ENCODE measurements at places on chromosomes 3 and 15. TPM values are rescaled to one million over a fixed set of nuclear protein-coding genes. Genes with fewer than 3 reads are reported as not detected.

Gene ANO10
- total RNA-seq = 11.8 TPM

Gene PLA1A
- 1.2 TPM for total RNA-seq

Gene GPR15
- 24.0 TPM for total RNA-seq

Gene PEX5L
- total RNA-seq = 0.31 TPM

Gene CPLX3
- total RNA-seq = 0.14 TPM

Gene POPDC2
- 7.2 TPM for total RNA-seq

Gene CCDC54
- not detected for total RNA-seq

Gene WDR72
- total RNA-seq = not detected

Gene ST6GAL1
- 104 TPM for total RNA-seq

- no peak for DNase-seq
- no peak overlapping the region for H3K4me3 ChIP-seq
- H3K27ac ChIP-seq = no peak overlapping the region
- no peaks in the 10 kb centered on the region for H3K36me3 ChIP-seq
- peaks cover 6% of the 10 kb centered on the region for H3K4me1 ChIP-seq
- peaks cover 9% of the 10 kb centered on the region for H3K27me3 ChIP-seq
Measured at GRCh38 chr3:38829404-38829803, 13.4 kb upstream of the SCN10A start.

DNA sequence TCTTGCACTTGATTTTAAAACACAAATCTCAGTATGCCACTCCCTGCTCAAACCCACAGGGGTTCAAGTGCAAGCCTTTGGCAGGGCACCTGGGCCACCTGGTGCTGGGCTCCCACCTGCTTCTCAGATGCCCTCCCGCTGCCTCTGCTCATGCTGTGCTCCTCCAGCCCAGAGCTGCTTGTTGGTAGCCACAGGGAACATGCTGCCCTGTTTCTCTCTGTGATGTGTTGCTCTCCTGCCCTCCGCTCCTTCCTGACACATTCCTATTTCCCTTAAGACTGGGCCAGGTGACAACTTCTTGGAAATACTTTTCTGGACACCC is 27.1 kb upstream of the KY start:
- no peak for DNase-seq
- H3K27ac ChIP-seq = no peak overlapping the region
- H3K36me3 ChIP-seq = peaks cover 13% of the 10 kb centered on the region
- H3K4me1 ChIP-seq = no peaks in the 10 kb centered on the region
- H3K4me3 ChIP-seq = no peak overlapping the region
- H3K27me3 ChIP-seq = peaks cover 26% of the 10 kb centered on the region

DNA sequence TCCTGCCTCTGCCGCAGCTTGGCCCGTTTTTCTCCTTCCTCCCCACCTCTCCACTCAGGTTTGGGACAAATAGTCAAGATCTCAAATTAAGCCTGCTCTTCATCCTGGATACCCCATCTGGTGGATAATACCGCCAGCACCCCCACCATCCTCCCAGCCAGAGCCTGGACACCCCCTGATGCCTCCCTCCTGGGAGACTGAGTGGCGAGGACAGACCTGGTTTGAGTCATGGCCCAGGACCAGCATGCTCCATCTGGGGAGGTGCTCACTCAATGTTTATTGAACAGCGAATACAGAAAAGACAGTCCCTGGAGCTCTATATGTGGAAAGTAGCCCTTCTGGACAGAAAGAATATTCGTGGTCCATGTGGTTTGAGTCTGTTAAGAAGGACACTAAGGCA is 23.3 kb downstream of the CTSH start:
- H3K27me3 ChIP-seq = no peaks in the 10 kb centered on the region
- no peaks in the 10 kb centered on the region for H3K4me1 ChIP-seq
- H3K36me3 ChIP-seq = no peaks in the 10 kb centered on the region
- DNase-seq = no peak
- H3K27ac ChIP-seq = no peak overlapping the region

DNA sequence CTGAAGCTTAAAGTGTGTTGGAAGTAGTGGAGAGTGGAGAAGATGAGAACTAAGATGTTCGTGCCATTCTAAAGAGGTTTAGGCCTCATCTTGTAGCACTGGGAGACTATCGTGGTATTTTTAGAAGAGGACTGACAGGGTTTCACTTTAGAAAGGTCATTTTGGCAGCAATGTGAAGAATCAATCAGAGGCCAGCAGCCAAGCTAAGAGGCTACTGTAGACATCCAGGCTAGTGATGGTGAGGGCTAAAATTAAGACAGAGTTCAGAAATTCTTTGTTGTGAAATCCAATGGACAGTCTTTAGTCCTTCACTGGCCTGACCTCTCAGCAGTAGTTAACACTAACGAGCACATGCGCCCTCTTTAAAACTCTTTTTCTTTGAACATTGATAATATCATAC is 288.2 kb downstream of the TBL1XR1 start:
- H3K4me1 ChIP-seq = no peaks in the 10 kb centered on the region
- no peak overlapping the region for H3K4me3 ChIP-seq
- H3K27ac ChIP-seq = no peak overlapping the region
- H3K36me3 ChIP-seq = no peaks in the 10 kb centered on the region

GRCh38 chr15:59696332-59696731 is 7.2 kb upstream of the BNIP2 start:
- peaks cover 7% of the 10 kb centered on the region for H3K27me3 ChIP-seq
- no peak for DNase-seq
- H3K4me1 ChIP-seq = no peaks in the 10 kb centered on the region
- H3K27ac ChIP-seq = no peak overlapping the region
- no peak overlapping the region for H3K4me3 ChIP-seq
- no peaks in the 10 kb centered on the region for H3K36me3 ChIP-seq

- no peaks in the 10 kb centered on the region for H3K36me3 ChIP-seq
- H3K4me3 ChIP-seq = no peak overlapping the region
- H3K27me3 ChIP-seq = no peaks in the 10 kb centered on the region
- H3K4me1 ChIP-seq = no peaks in the 10 kb centered on the region
- DNase-seq = no peak
- no peak overlapping the region for H3K27ac ChIP-seq
Measured at GRCh38 chr3:36405190-36405589, 24.9 kb downstream of the STAC start.

DNA sequence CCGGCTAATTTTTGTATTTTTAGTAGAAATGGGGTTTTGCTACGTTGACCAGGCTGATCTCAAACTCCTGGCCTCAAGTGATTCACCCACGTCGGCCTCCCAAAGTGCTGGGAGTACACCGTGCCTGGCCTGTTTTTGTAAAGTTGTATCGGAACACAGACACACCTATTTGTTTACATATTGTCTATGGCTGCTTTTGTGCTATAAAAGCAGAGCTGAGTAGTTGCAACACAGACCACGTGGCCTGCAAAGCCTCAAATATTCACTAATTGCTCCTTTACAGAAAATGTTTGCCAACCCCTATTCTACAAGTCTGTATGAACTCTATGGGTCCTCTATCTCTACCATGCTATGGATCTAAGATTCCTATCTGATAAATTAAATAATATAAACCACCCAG is 175.5 kb downstream of the CADPS start:
- H3K36me3 ChIP-seq = no peaks in the 10 kb centered on the region
- H3K27me3 ChIP-seq = peaks cover 7% of the 10 kb centered on the region
- H3K27ac ChIP-seq = no peak overlapping the region
- DNase-seq = no peak

GRCh38 chr3:121473001-121473400 is 72.8 kb downstream of the POLQ start:
- no peaks in the 10 kb centered on the region for H3K27me3 ChIP-seq
- H3K4me3 ChIP-seq = no peak overlapping the region
- no peak overlapping the region for H3K27ac ChIP-seq
- no peaks in the 10 kb centered on the region for H3K4me1 ChIP-seq
- DNase-seq = no peak

Data from activated T-cell treated with anti-CD3 and anti-CD28 coated beads, Interleukin-2, amount 50 U/mL, for 72 hours (primary cell).